ENCODE measurements at places on chromosomes 2 and 18.

GRCh38 chr2:47592381-47592780 is 189.4 kb downstream of the MSH2 start:
- no peak for DNase-seq

DNA sequence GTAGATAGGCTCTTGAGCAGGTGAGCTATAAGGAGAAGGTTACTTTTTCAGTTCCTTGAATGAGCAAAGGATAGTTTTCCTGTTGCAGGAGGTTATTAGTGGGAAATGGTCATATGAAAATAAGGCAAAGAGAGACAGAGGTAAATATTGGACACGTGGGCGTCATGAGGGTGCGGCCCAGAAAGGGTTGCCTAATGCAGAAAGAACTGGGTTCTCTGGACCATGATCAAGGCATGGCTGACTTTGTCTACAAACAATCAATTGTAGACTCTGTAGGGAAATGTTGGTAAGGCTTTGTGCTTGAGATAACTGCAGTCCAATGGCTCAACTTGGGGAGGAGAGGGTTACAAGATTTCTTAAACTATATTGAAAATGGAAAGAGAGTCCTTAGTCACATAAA is 585.8 kb downstream of the BCL11A start:
- DNase-seq: no peak

DNA sequence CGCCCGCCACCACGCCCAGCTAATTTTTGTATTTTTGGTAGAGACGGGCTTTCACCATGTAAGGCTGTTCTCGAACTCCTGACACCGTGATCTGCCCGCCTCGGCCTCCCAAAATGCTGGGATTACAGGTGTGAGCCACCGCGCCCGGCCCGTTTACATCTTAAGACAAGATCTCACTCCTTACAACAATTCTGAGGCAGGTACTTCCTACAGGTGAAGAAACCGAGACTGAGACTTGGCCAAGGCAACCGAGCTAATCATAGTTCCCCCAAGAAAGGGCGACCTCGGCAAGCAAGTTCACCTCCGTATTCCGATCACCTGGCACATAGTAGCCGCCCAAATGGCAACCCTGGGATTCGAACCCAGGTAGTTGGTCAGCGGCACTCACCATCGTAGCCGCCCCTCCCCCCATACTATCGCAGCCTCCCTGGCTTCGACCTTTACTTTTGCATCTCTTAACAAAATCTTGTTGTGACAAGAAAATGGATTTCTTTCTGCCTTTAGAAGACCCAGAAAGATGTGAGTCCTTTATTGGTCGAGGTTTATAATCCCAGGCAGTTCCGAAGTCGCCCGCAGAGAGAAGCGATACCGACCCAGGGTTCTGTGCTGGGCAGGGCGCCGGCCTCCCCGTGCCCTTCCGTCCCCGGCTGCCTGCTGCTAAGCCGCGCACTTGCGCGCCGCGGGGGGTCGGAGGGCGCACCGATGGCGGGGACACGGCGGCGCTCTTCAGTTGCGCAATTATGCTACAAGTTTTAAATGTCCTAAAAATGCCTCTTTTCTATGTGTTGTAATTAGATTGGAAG is 1.1 kb upstream of the FZD5 start:
- DNase-seq: no peak

DNA sequence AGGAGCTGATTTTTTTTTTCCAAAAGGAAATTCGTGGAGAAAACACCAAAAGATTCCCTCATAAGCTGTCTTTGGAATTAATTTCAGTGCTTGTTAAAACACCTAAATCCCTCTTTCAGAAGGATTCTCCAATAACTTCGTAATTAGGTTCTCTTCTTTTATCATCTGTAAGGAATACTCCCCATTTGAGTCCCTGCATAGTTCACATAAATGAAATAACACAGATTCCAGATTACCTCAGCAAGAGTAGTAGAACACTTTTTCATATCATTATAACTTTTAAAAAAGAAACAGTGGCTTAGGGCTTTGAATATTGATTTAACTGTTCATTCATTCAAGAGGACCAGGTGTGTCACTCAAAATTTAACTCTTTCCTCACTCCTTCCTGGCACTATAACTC is 55.5 kb downstream of the ARHGAP28 start:
- no peak for DNase-seq

- no peak for DNase-seq
Measured at GRCh38 chr2:157363612-157364101, 38.0 kb upstream of the ERMN start.

Measured in NCI-H1930 (cell line).